Activated CD8-positive, alpha-beta memory T cell treated with anti-CD3 and anti-CD28 coated beads, Interleukin-2, amount 10 ng/mL, durations not matched to agents 7 days and 5 days (primary cell): ENCODE measurements at places on chromosomes 13 and 19. TPM values are rescaled to one million over a fixed set of nuclear protein-coding genes. Genes with fewer than 3 reads are reported as not detected.

GRCh38 chr13:40629678-40630384, 36.6 kb downstream of the FOXO1 start:
- DNase-seq, result no peak

DNA sequence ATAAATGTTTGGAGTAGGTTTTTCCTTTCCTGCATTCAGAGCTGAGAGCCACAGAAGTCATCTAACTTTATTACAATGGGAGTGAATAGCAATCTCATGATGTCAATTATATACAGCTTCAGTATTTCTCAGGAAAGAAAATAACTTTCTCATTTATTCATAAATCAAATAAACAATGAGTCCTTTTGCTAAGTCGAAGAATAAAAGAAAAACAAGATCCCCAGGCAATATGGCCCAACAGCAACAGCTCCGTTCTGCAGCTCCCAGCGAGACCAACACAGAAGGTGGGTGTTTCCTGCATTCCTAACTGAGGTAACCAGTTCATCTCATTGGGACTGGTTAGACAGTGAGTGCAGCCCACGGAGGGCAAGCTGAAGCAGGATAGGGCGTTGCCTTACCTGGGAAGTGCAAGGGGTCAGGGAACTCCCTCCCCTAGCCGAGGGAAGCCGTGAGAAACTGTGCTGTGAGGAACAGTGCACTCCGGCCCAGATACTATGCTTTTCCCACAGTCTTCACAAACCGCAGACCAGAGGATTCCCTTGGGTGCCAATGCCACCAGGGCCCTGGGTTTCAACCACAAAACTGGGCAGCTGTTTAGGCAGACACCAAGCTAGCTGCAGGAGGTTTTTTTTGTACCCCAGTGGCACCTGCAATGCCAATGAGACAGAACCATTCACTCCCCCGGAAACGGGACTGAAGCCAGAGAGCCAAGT, 128.2 kb downstream of the SLITRK1 start:
- no peak for DNase-seq

DNA sequence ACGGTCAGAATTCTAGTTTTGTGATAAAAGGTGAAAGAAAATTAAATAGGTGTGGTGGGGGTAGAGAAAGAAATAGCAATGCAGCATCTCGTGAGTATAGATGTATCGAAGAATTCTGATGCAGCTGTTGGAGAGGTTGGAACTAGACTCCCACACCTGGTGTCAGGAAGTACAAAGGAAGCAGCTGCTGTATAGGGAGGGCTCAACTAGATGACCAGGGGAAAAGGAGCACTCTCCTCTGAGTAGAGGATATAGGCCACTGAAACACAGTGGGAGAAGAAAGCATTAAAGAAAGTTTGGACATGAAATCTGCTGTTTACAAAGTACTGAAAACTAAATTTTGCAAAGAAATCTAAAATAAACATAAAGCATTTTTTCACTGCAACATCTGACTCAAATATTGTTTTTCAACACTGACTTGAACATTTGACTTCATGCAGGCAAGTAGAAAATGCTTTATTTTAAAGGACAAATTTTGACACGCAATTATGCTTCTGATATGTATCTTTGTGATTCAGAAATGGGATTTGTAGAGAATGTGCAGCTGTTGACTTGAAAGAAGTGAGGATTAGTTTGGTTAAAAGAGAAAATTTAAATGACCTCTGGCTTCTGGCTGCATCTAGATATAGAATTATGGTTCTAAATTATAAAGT, 82.2 kb downstream of the MIPEP start:
- no peak for DNase-seq

- no peak for DNase-seq
These were observed 3.7 kb downstream of the REXO1 start for GRCh38 chr19:1844513-1845124.

Gene NECTIN2
- 0.67 TPM for total RNA-seq

GRCh38 chr19:27767234-27767633, 1445.7 kb downstream of the UQCRFS1 start:
- DNase-seq, result no peak

DNA sequence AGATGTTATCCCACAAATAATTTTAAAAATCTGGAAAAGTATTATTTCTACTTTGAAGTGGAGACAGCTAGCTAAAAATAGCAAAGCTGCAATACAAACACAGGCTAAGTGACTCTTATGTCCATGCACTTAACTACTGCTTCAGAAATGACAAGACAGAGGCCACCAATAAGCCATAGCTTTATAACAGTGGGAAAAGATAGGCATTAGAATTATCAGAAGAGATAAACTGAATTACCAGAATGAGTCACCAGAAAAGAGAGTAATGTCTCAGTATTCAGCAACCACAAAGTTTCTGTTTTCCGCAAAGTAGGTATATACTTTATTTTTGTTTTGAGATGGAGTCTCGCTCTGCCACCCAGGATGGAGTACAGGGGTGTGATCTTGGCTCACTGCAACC, 17.1 kb downstream of the CLN5 start:
- no peak for DNase-seq

GRCh38 chr19:55985254-55985653, 1.3 kb upstream of the NLRP5 start:
- DNase-seq, result no peak

- DNase-seq, result no peak
These were observed 843.8 kb upstream of the SPRY2 start for GRCh38 chr13:81184556-81185265.

DNA sequence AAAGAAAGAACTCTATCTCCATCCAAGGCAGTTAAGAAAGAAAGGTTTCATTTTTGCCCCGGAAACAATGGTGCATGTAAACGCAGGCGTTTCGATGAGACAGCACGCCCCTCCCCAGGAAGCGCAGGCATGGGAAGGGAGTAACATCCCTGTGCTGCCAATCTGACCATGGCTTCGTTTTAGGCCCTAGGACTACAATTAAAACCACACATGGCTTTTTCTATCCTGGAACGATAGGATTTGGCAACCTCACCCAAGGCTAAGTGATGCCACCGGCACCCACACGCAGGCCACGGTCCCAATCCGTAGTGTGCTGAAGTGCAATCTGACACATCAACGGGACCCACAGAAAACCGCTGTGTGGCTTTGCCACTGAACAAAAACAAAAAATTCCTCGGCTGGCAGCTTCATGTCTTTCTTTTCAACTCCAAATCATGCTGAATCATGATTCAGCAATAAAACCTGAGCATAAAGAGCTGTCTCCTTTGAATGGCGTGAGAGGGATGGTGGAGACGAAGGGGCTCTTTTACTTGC, 24.2 kb downstream of the RANBP3 start:
- DNase-seq, result peak; percentile 55

DNA sequence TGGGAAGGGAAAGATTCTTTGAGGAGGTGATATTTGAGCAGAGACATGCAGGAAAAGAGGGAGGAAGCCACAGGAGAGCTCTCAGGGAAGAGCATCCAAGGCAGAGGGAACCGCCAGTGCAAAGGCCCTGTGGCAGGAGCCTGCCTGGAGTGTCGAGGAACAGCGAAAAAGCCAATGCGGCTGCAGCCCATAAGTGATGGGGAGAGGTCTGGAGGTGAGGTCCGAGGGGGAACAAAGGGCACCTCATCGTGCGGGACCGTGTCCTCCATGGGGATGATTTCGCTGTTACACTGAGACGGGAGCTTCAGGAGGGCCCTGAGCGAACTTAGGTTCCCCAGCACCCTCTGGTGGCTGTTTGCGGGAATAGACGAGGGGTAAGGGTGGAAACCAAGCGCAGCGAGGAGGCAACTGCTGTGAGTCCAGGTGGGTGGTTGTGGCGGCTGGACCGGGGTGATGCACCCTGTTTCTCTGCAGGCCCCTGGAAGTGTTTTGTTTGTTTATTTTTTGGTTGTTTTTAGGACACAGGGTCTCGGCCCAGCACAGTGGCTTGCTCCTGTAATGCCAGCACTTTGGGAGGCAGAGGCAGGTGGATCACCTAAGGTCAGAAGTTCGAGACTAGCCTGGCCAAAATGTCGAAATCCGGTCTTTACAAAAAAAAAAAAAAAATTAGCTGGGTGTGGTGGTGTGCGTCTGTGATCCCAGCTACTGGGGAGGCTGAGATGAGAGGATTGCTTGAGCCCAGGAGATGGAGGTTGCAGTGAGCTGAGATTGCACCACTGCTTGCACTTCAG, 5.9 kb upstream of the EHD2 start:
- peak; percentile 85 for DNase-seq
